Activated CD4-positive, alpha-beta T cell treated with anti-CD3 and anti-CD28 coated beads, Interleukin-2, amount 50 U/mL, for 24 hours (primary cell): ENCODE measurements at places on chromosomes 7 and 10.
A peak's percentile ranks its signal among the peaks of the same experiment; 100 is the strongest.

GRCh38 chr7:44961844-44962482 is 16.9 kb downstream of the MYO1G start:
- DNase-seq, result peak; percentile 0

- no peak for DNase-seq
These were observed 83.6 kb upstream of the TMEM106B start for GRCh38 chr7:12127455-12127854.

DNA sequence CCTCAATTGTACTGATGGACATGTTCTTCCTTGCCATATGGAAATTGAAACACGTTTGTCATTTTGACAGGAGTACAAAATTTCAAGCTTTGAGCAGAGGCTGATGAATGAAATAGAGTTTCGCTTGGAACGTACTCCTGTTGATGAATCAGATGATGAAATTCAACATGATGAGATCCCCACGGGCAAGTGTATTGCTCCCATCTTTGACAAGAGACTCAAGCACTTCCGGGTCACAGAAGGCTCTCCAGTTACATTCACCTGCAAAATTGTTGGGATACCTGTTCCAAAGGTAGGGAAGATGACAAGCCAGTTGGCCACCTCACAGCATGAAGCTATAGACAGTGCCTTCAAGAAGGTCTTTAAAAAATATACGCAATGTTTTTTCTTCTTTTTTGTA is 43.1 kb downstream of the ATOH7 start:
- no peak for DNase-seq

DNA sequence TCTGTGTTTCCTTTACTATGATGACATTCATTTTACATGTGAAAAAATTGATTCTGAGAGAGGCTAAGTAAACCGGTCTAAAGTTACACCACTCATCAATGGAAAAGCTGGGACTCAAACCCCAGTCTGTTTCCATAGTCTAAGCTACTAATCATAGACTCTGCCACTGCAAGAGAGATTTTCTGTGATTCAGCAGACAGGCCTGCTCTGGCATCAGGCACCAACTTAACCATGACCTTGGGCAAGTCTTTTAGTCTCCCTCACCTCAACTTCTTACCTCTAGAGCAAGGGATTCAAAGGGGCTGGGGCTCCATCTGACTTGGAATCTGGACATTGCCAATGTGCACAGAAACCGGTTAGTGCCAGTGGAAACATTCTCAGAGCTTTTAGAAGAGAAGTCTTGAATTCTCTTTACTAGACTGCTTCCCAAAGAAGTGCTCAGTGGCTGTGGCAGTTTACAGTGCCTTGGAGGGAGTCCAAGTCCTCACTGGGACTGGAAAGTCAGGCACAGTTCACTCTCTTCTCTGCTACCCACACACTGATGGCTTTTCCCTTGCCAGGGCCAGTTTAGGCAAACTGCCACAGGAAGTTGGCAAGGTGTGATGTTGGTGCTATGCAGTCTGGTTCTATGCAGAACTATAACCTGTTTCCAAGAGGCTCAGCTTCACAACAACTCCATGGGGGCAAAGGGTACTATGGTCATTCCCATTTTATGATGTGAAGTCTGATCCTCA is 4.5 kb upstream of the BLNK start:
- DNase-seq, result no peak

- no peak for DNase-seq
These were observed 56.0 kb downstream of the UBE2H start for GRCh38 chr7:129896568-129897382.

GRCh38 chr7:23915236-23915635 is 205.2 kb downstream of the STK31 start:
- no peak for DNase-seq

- DNase-seq, result no peak
These were observed 630.1 kb downstream of the PARD3 start for GRCh38 chr10:34184939-34185386.

- DNase-seq, result no peak
These were observed 140.5 kb downstream of the TWIST1 start for GRCh38 chr7:18976715-18977471.

DNA sequence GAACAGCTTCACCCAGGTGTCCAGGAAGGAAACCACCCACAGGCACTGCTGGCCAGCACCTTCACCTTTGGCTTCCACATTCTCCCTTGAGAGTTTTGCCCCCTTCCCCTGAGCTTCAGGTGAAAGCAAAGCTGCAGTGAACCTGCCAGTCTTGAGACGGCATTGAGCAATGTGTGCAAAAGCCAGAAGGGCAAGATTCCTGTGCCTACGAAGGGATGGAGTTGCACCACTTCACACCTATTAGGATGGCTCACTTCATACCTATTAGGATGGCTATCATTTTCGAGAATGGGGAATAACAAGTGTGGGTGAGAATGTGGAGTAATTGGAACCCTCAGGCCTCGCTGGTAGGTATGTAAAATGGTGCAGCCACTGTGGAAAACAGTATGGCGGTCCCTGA is 7.2 kb downstream of the HABP2 start:
- DNase-seq, result no peak

- no peak for DNase-seq
These were observed 1.8 kb upstream of the GAD2 start for GRCh38 chr10:26214551-26215395.

- no peak for DNase-seq
These were observed 51.6 kb upstream of the MPP7 start for GRCh38 chr10:28354511-28354910.

DNA sequence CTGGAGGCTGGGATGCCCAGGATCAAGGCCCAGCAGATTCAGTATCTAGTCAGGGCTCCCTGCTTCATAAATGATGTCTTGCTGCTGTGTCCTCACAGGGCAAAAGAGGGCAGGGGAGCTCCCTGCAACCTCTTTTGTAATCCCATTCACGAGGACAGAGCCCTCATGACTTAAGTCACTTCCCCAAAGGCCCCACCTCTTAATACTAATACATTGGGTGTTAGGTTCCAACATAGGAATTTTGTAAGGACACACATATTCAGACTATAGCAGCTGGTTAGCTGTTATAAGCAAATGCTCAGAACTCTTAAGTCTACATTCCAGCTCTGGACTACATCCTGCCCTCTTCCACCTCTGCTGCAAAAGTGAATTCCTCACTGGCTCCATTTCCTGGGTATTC is 63.0 kb downstream of the VOPP1 start:
- DNase-seq, result no peak

GRCh38 chr7:55271069-55271626 is 94.0 kb upstream of the LANCL2 start:
- DNase-seq, result no peak

GRCh38 chr10:127887541-127888415 is 5.0 kb downstream of the CLRN3 start:
- DNase-seq, result no peak

DNA sequence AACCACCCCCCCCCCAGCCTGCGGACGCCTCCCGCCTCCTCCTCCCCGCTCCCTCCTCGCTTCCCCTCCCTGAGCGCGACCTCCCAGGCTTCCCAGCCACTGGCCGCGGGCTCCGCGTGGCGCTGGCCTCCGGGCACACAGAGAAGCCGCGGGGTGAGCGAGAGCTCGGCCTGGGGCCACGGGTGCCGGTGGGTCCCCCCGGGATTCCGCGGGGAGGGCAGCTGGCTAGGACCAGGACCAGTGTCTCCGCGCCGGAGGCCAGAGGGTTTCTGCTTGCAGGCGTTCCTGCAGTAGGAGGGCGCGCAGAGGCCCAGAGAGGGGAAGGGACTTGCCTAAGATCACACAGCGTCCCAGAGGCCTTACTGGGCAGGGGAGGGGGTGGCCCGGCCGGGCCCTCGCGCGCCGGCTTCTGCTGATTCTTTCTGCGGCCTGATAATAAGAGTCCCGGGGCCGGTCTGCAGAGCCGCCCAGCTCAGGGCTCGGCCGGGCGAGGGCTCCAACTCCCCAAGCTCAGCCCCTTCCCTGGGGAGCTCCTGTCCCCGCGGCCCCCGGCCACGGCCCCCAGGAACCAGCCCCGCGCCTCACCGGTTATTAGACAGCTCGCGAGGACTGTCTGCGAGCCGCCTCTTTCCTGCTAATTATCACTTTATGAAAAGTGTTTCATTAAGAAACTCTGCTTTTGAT is 10.1 kb downstream of the UNCX start:
- DNase-seq, result no peak

DNA sequence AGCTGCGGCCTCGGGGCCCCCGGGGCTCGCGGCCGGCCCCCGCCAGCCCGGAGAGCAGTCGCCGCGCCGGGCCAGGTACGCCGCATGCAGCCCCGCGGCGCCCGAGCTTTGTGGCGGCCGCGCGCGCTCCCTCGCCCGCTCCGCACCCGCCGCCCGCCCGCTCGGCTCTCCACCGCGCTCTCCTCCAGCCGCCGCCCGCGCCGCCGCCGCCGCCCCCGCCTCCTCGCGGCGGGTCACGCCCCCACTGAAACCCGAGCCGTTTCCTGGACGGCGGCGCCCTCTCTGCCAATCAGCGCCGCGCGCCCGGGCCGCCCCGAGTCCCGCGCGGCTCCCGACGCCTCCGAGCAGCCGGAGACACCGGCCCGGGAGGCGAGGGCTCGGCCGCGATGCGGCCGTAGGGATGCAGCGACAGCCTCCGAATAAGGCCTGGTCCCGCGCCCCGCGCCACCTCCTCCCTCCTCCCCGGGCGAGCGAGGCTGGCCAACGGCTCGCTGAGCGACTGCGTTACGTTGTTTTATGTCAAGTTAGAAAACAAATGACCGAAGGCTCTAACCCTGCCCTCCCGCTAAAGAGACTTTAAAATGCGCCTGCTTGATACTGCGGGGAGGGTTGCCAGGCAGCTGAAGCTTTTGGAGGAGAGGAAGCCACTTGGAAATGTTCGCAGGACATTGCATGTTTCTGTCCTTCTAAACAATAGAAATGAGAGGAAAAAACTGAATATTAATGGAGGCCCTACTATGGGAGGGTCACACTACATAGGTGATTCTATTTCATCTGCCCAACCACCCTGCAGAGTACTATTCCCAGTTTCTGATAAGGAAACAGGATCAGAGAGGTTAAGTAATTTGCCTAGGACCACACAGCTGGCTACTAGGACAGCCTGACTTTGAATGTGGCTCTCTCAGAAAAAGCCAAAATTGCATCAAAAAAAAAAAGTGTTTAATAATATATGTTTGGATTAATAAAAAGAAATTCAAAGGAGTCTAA is at the start of gene FGFR2:
Gene FGFR2 (minus strand): TSS at position 182 of the 987 bp plus-strand sequence. CDS start 4,627 bp downstream, outside the sequence.
- DNase-seq, result no peak

GRCh38 chr10:60986791-60987190 is 42.8 kb upstream of the RHOBTB1 start:
- no peak for DNase-seq

GRCh38 chr10:48458662-48459048 is 146.2 kb downstream of the ARHGAP22 start:
- DNase-seq, result no peak

DNA sequence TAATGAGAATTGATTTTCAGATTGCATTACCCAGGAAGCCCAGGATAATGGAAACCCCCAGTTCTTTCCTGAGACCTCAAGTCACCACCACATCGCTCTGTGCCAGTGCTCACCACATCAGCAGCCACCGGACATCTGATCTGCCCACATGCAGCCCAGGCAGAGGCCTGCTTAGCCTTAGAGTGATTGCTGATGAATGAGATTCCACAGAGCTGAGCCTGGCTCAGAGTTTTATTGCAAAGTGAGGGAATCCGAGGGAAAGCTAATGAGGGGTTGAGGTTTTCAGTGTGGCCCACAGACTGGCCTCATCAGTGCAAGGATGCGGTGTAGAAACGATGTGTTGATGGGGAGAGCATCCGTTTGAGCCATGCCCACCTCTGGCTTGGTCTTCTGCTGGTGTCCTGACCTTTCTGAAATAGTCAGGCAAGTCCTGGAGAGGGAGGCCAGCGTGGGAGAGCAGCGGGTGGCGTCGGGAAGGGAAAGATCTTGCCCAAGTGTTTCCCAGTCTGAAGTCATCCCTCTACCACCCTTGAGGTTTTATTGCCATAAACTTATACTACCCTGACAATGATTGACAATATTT is 120.3 kb downstream of the ITIH5 start:
- no peak for DNase-seq

DNA sequence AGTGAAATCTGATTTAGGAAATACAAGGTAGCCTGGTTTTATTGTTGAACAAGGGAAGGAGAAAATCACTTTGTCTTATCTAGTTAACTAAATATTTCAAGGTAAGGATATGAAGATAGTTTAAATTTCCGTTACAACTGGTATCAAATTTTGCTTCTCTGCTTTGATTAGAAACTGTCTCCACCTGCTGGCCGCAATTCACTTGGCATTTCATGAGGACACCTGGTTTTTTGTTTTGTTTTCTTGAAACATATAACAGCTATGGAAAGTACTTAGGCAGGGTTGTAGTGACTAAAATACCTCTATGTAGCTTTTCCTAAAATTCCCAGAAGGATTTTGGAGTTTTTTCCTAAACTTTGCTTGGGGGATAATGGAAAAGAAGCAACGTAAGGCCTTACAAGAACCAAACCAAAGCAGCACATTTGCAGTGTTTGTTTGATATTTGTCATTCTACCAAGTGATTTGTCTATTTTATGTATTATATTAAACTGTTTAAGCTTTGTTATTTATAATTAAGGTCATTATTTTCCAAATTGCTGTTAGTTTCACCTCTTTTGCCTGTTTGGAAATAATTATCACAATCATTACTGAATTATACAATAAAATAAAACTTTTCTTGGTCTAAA is 73.6 kb downstream of the AHCYL2 start:
- DNase-seq, result peak; percentile 22

DNA sequence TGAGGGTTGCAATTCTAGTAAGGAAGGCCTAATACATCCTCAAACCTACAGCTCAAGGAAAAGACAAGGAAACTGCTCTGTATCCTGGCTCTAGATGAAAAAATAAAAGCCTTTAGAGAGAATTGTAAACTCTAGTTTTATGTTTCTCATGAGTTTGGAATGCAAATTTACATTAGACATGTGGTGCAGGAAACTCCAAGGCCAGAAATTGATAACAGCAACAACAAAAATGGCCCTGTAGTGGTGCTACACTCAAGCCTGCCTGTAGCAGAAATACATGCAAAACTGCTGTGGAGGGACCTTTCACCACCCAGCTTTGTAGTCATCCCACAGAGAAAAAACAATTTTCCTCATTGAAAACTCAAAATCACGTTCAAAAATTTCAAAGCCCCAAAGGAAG is 546.7 kb upstream of the LRRN3 start:
- DNase-seq, result no peak

DNA sequence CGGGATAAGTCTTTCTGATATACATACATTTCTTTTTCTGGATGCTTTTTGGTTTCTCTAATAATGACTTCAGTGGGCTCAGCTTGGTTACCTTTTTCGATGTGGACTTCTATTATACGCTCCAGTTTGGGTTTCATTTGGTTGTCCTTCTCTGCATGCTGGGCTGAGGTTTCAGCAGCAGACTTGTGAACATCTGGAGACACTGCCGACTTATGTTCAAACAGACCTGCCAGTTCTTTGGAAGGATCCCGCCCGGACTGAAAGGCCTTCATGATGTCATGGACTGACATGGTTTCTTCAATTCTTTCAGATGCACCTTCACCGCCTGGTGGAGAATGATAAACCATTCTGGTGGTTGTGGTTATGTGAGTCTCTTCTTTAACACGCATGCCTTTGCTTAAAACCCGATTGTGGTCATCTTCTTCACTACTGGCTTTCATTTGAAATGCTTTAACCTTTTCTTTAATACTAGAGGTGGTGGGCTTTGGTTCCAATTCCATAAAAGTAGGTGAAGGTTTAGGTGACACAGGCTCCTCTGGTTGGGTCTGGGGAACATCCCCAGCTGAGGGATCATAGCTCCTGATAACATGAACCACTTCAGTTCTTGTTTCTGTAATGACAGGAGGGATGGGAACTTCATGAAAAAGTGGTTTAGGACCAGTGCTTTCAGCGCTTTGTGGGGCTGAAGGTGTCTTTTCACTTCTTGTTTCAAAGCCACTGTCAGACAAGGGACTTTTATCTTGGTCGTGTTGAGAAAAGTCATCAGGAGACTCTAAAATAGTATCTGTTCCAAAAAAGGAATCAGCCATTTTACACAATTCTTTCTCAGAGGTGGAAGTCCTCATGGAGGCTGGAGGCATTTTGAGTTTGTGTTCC is 167.7 kb upstream of the CCDC6 start:
- DNase-seq, result no peak

- no peak for DNase-seq
These were observed 80.6 kb upstream of the TBX20 start for GRCh38 chr7:35334506-35334905.
